ENCODE measurements at places on chromosomes 4 and X.
A peak's percentile ranks its signal among the peaks of the same experiment; 100 is the strongest.

DNA sequence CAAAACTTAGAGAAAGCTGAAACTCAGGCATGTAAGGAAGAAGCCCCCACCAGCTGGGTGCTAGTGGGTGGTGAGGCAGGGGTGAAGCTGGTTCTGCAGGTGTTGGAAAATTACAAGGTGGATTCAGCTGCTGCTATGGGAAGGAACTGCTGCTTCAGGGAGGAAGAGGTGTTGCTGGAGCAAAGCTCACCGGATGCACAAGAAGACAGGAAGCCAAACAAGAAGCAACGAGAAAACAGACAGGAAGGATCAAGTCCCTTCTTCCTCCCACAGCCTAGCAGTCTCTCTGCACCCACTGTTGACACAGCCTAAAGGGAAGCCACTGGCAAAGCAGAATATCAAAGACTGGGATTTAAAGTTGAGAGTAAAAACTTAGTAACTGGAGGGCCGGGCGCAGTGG lies 100.2 kb upstream of the JADE1 start:
- DNase-seq = no peak

DNA sequence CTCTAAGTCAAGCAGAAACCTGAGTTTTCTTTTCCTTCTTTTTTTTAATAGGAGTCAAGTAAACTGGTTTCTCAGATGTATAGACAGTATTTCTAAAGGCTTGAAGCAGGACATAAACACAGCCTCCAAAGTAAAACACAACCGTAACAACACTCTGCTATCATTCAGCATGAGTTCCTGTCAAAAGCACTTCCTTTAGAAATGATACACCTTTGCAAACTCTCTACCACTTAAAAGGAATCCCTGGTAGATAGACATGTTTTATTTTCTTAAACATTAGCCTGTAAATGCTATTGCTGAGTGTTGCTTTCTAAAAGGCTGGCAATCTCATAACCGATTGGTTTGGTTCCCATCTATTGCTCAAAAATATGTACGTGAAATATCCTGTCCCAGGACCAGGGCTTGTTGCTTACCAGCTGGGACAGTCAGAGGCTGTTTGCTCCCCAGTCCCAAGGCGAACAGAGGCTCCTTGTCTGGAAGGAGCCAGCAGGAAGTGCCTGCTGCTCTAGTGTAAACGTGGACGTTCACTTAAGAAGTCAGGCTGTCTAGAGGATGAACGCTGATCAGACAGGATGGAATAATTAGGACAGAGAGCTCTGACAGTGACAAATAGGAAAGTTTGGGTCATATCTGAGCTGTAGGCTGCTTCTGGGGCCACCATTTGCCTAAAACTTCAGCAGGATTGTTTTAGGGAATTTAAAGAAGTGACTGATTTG lies 173.9 kb upstream of the KLF3 start:
- peak; percentile 28 for DNase-seq

GRCh38 chr4:105194328-105195231 lies 47.9 kb downstream of the TET2 start:
- no peak for DNase-seq

- DNase-seq = no peak
These were observed 536.9 kb downstream of the RAPGEF2 start for GRCh38 chr4:159639671-159640323.

GRCh38 chr4:38366997-38367396 lies 297.0 kb upstream of the KLF3 start:
- DNase-seq = no peak

- no peak for DNase-seq
These were observed 14.1 kb upstream of the AFP start for GRCh38 chr4:73421708-73422457.

DNA sequence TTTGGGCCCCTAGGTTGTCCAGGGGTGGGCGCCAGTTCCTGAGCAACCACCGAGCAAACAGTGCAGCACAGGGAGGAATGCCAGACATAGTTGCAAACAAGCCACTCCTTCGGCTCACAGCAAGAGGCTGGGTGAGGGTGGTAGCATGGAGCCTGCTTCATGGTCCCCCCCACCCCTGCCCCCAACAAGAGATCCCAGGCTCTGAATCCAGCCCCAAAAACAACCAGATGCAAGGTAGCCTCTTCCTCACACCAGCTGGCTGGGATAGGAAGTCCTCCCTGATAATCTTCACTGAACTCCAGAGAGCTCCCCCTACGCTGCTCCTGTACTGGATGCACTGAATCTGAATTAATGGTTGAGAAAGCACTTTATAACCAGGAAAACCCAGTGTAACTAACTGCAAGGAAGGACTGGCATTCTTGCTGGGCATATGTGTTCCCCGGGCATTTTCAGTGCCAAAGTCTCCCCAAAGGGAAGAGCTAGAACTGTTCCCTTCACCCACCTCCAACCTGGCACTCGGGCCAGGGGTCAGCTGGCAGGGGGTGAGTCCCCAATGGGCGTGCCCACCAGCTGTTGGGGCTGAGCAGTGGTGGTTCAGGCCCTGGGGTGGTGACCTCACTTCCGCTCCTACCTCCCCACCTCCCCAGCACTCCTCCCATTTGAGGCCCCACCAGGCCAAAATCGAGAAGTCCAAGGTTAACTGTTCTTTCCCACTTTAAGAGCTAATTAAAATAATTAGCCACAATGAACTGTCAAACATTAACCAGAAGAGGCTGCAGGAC lies 1.5 kb downstream of the ELF4 start:
- peak; percentile 17 for DNase-seq

DNA sequence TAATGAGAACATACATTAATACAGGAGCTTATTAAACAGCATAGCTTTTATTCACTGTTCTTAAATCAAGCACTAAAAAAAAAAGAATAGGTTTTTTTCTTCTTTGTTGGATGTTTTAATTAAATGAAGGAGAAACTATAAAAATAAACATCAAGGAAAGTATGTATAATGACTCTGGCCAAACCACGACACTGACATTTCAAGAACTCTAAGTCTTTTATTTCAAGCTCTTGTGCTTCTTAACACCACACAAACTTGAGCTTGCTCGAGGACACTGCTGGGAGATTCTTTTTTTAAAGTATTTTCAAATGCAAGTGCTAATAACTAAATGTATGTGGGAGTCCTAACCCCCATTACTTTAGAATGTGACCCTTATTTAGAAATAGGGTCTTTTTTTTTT lies 204.9 kb upstream of the PPARGC1A start:
- DNase-seq = no peak

Data from HepG2 (cell line).